ENCODE measurements at places on chromosomes 1 and 21. TPM values are rescaled to one million over a fixed set of nuclear protein-coding genes. Genes with fewer than 3 reads are reported as not detected.

The SPRR5 gene
- total RNA-seq: not detected

The SHE gene
- total RNA-seq: 3.9 TPM

The BCL2L15 gene
- total RNA-seq: 191 TPM

The MAGOH gene
- 34.0 TPM for total RNA-seq

The S100A8 gene
- 0.79 TPM for total RNA-seq

The OPRD1 gene
- total RNA-seq: 0.16 TPM

The A3GALT2 gene
- not detected for total RNA-seq

The RGS16 gene
- total RNA-seq: 1.6 TPM

The HPDL gene
- total RNA-seq: 29.3 TPM

The MAP3K21 gene
- total RNA-seq: 20.5 TPM

The C8B gene
- total RNA-seq: not detected

Data from colonic mucosa (tissue), 4 donors.